CD4-positive, CD25-positive, alpha-beta regulatory T cell (primary cell): ENCODE measurements at places on chromosomes 16 and 17. TPM values are rescaled to one million over a fixed set of nuclear protein-coding genes. Genes with fewer than 3 reads are reported as not detected.

- H3K27ac ChIP-seq: no peak overlapping the region
- no peak overlapping the region for H3K4me3 ChIP-seq
- DNase-seq: no peak
- no peaks in the 10 kb centered on the region for H3K36me3 ChIP-seq
- no peaks in the 10 kb centered on the region for H3K27me3 ChIP-seq
These were observed 590.1 kb downstream of the WWOX start for GRCh38 chr16:78689536-78689935.

DNA sequence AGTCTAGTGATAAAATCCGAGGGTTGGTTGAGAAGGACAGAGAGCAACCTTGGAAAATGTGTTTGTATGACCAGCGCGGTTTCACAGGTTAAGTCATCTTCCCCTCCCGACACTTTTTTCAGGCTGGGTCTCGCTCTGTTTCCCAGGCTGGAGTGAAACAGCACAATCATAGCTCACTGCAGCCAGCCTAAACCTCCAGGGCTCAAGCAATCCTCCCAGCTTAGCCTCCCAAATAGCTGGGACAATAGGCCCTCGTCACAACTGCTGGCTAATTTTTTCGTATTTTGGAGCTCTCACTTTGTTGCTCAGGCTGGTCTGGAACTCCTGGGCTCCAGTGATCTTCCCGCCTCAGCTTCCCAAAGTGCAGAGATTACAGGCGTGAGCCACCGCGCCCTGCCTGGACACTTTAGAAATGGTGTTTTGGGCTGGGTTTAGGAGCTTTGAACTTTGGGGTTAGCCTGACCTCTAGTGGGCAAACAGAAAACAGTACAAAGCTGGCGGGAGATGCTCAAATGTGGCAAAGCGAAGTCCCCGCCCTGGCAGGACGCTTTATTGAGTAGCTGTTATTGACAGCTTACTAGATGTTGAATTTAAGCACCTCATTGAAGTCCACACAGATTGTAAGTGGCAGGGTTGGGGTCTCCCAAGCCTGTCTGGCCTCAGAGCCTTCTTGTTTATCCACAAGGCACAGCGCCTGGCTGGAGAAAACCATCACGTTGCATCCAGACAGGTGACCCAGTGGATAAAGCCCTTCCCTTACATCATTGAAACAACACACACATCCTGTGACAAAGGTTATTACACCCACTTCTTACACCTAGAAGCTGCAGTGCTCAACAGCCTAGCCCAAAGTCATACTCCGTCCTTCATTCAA, 34.7 kb upstream of the RBBP6 start:
- H3K27me3 ChIP-seq: peaks cover 4% of the 10 kb centered on the region
- H3K36me3 ChIP-seq: no peaks in the 10 kb centered on the region
- no peak overlapping the region for H3K4me3 ChIP-seq
- H3K4me1 ChIP-seq: no peaks in the 10 kb centered on the region
- DNase-seq: peak; percentile 26
- no peak overlapping the region for H3K27ac ChIP-seq

GRCh38 chr17:29677824-29678223, 55.1 kb upstream of the CORO6 start:
- no peak overlapping the region for H3K27ac ChIP-seq
- DNase-seq: no peak
- peaks cover 68% of the 10 kb centered on the region for H3K36me3 ChIP-seq
- H3K27me3 ChIP-seq: no peaks in the 10 kb centered on the region

GRCh38 chr17:50180620-50181019, 14.8 kb downstream of the SGCA start:
- no peaks in the 10 kb centered on the region for H3K36me3 ChIP-seq
- no peaks in the 10 kb centered on the region for H3K27me3 ChIP-seq
- no peaks in the 10 kb centered on the region for H3K4me1 ChIP-seq
- H3K4me3 ChIP-seq: no peak overlapping the region
- DNase-seq: no peak

DNA sequence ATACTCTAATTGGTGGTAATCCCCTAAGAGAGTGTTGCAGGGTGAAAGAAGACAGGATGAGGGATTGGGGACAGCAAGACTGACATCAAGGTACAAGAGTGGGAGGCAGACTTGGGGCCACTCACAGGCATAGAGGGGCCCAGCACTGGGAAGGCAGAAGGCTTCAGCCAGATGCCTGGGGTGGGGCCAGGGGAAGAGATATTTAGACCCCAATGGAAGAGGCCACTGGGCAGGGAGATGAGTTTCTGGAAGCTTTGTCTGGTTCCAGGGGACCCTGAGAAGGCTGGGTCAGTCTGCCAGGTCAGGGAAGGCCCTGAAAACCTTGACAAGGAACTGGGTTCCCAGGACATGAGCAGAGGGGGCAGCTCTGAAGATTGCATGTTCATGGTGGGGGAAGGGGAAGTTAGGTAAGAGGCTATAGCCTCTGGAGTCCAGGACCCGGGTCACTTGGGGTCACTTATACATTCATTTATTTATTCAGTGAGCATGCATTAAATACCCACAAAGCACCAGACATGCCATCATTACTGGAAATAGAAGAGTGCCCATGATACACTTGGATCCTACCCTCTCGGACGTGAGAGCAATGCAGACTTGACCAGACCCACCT, 92.9 kb downstream of the TMEM132E start:
- no peaks in the 10 kb centered on the region for H3K36me3 ChIP-seq
- no peak overlapping the region for H3K4me3 ChIP-seq
- DNase-seq: no peak

DNA sequence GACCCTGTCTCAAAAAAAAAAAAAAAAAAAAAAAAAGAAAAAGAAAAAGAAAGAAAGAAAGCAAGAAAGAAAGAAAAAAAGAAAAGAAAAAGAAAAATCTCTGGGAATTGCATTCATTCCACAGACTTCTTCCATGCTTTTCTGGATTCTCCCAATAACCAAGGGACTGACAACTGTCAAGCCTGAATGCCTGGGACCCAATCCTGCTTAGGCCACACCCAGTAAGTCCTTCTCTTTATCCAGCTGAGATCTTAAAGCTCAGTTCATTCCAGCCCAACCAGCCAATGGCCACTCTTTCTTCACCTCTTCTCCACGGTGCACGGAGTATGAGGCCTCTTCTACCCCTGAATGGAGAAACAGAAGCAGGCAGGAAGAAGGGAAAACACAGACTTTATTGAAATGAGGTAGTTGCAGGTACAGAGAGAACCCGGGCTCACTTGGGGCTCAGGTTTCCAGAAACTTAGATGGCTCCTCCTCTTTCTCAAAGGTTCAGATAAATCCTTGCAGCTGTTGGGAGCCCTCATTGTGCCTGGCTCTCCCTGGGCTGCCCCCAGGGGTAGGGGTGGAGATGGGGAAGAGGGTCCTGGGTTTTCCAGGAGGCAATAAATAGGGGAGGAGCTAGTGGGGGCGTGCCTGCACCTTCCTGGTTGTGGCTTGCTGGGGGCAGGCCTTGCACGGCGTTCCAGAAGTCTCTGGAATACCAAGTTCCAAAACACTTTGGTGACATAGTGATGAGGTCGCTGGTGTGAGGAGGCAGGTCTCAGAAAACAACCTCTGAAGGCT, 2.5 kb downstream of the HOXB1 start:
- H3K27me3 ChIP-seq: peaks cover 19% of the 10 kb centered on the region
- H3K36me3 ChIP-seq: no peaks in the 10 kb centered on the region
- no peak for DNase-seq
- no peak overlapping the region for H3K4me3 ChIP-seq
- peaks cover 8% of the 10 kb centered on the region for H3K4me1 ChIP-seq

DNA sequence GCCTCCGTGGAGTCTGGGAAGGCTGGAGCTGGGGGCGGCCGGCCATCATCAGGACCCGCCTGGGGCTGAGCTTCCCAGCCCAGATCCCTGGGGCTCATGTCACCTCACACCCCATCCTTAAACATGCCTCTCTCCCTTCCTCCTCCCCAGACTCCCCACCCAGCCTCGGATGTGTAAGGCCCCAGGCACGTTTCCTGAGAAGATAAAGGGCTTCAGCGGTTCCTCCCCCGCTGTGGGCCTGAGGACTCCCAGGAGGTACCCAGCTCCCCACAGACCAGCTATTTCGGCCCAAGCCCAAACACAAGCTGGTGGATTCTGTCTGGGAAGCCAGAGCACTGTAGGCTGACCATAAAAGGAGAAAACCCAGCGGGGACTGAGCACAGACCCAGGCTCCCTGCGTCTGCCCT, 49.2 kb downstream of the MYH11 start:
- no peaks in the 10 kb centered on the region for H3K4me1 ChIP-seq
- no peaks in the 10 kb centered on the region for H3K36me3 ChIP-seq
- no peaks in the 10 kb centered on the region for H3K27me3 ChIP-seq
- no peak for DNase-seq

GRCh38 chr17:48486557-48486956, 44.3 kb downstream of the HOXB1 start:
- no peak overlapping the region for H3K27ac ChIP-seq
- peaks cover 6% of the 10 kb centered on the region for H3K4me1 ChIP-seq
- H3K27me3 ChIP-seq: no peaks in the 10 kb centered on the region
- H3K4me3 ChIP-seq: no peak overlapping the region

DNA sequence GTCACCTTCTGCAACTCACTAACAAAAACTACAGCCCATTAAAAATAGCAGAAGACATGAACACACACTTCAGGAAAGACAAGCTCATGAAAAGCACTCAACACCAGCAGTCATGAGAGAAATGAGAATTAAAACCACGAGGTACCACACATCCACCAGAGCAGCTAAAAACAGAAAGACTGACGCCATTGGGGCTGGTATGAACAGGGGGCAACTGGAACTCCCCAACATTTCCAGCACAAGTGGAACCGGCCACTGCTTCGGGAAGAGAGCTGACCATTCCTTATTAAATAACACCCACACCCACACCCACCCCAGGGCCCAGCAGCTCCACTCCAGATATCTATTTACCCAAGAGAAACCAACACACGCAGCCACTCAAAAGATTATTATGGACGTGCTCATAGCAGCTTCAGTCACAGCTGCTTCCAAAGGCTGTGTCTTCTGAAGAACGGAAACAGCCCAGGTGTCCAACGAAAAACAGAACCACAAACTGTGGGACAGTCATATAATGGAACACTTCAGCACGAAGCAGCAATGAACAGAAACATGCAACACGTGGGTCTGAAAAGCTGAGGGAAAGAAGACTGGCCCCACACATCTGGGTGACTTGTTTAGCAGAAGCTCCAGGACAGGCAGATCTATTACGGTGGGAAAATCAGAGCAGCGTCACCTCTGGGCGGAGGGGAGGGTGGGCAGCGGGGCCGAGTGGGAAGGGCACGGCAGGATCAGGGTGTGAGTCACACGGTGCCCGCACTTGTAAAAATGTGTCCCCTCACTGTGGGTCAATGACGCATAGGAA, 41.1 kb downstream of the KLHDC4 start:
- no peaks in the 10 kb centered on the region for H3K4me1 ChIP-seq
- no peaks in the 10 kb centered on the region for H3K27me3 ChIP-seq
- H3K27ac ChIP-seq: no peak overlapping the region
- no peak for DNase-seq
- H3K36me3 ChIP-seq: peaks cover 55% of the 10 kb centered on the region

GRCh38 chr17:58263773-58264172, 17.0 kb downstream of the MPO start:
- no peaks in the 10 kb centered on the region for H3K4me1 ChIP-seq
- peaks cover 24% of the 10 kb centered on the region for H3K27me3 ChIP-seq
- no peak overlapping the region for H3K4me3 ChIP-seq
- H3K27ac ChIP-seq: no peak overlapping the region
- DNase-seq: no peak

GRCh38 chr17:68697850-68698361, 96.7 kb upstream of the FAM20A start:
- DNase-seq: no peak
- H3K27me3 ChIP-seq: no peaks in the 10 kb centered on the region
- H3K4me1 ChIP-seq: no peaks in the 10 kb centered on the region
- H3K4me3 ChIP-seq: no peak overlapping the region

DNA sequence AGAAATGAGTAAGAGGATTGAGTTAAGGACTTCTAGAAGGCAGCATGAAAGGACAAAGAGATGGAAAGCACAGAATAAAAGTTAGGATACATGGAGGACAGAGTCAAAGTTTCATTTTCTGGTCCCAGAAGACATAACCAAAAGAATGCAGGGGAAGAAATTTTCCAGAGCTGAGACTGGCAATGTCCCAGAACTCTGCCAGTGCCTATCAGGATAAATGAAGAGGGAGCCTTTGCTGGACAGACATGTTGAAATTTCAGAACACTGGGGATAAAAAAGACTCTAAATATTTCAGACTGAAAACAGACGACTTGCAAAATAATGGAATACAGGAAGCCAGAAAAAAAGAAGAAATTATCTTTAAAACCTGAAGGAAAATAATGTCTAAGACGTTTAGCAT, 55.7 kb downstream of the NT5M start:
- no peak for DNase-seq
- no peak overlapping the region for H3K4me3 ChIP-seq
- H3K36me3 ChIP-seq: no peaks in the 10 kb centered on the region
- H3K4me1 ChIP-seq: peaks cover 9% of the 10 kb centered on the region
- H3K27me3 ChIP-seq: no peaks in the 10 kb centered on the region
- no peak overlapping the region for H3K27ac ChIP-seq

- H3K36me3 ChIP-seq: no peaks in the 10 kb centered on the region
- no peak overlapping the region for H3K4me3 ChIP-seq
- DNase-seq: no peak
These were observed 429.8 kb downstream of the MAF start for GRCh38 chr16:79170555-79171246.

- peak overlapping the region; percentile 35 for H3K4me3 ChIP-seq
- peaks cover 62% of the 10 kb centered on the region for H3K27me3 ChIP-seq
- H3K36me3 ChIP-seq: no peaks in the 10 kb centered on the region
- peak; percentile 59 for DNase-seq
- no peak overlapping the region for H3K27ac ChIP-seq
- H3K4me1 ChIP-seq: peaks cover 58% of the 10 kb centered on the region
These were observed 1.4 kb downstream of the PRAC2 start for GRCh38 chr17:48724251-48725003.

DNA sequence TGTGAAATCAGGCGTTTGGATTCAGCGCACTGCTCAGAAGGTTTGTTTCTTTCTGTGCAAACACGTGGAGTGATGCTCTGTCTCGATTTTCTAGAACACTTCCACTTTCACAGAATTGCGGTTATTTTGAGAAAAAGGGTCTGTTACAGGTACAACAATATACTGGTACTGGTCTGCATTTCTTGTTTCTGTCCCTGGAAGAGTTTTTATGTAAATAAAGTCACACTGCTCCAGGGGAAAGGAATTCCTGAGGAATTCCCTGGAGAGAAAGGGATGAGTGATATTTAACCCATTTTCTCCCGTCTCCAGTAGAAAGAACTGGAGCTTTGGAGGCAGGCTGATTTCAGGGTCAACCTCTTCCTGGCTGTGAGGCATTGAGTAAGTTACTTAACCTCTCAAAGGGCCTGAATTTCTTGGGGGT, 16.2 kb upstream of the RMI2 start:
- H3K36me3 ChIP-seq: no peaks in the 10 kb centered on the region
- H3K4me3 ChIP-seq: peak overlapping the region; percentile 65
- DNase-seq: no peak
- no peak overlapping the region for H3K27ac ChIP-seq
- H3K27me3 ChIP-seq: no peaks in the 10 kb centered on the region
- peaks cover 22% of the 10 kb centered on the region for H3K4me1 ChIP-seq

The EFNB3 gene
- polyA plus RNA-seq: not detected

The SLC47A1 gene
- polyA plus RNA-seq: not detected

The PRRT2 gene
- 0.06 TPM for polyA plus RNA-seq

The CACNG1 gene
- polyA plus RNA-seq: not detected
